ENCODE measurements at places on chromosomes 3 and 15.

DNA sequence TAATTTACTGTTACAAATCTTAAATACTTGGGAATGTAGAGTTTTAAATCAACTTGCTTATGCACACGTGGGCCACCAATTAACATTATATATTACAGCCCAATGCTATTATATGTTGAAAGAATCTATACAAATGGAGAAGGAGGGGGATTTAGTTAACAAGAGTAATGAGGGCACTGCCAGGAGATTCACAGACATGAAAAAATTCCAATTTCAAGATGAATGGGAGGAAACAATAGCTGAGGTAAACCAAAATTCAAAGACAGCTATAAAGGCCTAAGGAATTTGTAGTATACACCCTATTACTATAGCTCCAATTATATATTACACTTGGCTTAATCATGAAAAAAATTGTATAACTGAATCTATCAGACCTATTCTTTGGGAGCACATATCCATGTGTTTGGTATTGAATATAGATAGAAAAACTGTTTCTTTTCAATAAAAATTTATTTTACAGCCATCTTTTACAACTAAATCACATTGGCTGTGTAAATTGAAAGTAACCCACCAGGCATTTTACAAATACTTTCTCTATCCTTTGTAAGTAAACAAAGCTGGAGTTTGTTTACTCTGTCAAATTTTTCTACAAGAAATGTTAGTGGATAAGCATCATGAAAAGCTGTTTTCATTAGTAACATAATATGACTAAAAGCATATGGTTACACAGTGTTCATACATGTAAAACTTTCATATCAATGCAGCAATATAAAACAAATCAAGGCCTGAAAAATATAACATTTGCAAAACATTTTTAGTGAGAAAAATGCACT, 1045.8 kb downstream of the ROBO1 start:
- no peak for DNase-seq

DNA sequence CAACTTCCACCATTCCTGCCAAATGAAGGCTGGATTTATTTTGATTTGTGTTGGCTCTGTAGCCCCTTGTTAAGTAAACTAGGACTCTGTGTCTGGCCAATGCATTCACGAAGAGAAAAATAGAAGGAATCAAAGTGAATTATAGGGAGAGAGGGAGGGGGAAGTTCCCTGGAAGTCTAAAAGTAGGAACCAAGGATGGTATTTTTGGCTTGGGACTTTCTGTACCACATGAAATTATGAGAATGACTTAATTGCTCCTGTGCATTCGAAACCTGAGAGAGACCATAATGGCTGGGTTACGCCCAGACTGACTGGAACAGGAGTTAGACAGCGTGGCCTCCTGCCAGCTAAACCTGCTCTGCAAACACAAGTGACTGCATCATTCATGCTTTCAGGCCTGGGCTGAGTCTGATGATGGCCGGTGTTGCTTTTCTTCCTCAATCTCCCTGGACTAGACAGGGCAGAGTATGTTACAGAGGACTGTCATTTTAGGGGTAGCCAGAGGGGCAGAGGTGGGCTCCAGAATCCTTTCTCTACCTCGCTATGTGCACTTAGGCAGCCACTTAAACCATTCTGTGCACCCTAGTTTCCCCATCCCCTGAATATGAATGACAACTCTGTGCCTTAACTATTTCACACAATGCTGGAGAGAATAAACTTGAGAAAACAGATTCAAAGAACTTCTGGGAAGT, 58.9 kb downstream of the MYO1E start:
- no peak for DNase-seq

- DNase-seq = no peak
Observed at GRCh38 chr3:63030666-63031065, 155.4 kb upstream of the CADPS start.

- no peak for DNase-seq
Observed at GRCh38 chr3:134743006-134743405, 52.1 kb upstream of the EPHB1 start.

All from anterior cingulate cortex (tissue), 58 donors.